ENCODE measurements at places on chromosomes 2 and 18.

DNA sequence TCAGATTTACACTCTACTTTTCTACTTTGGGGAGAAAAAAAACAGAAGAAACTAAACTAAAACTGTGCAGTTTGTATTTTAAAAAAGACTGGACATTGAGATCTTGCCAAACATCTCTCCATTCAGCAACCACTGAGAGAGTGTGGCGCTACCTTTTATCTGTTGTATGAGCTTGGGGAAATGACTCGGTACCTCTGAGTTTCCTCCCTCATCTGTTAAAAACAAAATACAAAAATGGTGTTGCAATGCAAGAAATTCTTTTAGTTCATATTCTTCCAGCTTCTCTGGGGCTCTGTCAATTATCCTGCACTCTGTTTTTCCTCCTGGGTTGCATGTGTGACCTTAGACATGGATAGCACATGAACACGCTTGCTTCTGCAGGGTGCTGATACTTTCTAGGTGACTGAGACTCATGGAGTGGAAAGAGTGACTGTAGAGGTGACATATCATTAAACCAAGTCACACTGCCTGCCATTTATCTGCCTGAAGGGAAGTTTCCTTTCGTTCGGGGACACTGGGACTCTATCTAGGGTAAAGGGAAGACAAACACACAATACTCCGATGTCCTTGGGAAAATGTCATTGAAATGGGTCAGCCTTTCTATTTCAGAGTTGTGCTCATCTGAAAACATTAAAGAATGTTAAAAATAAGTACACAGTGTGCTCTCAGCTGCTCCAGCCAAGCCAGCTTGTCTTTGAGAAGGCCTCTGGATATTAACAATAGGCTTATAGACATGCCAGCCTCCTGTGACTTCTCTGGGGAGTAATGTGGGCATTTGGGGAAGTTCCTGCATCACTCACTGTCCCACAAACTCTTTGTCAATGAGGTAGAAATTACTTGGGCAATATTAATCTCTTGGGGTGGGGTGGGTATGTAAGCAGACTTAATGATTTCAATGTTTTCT is 91.4 kb downstream of the TRIB2 start:
- no peak for DNase-seq

DNA sequence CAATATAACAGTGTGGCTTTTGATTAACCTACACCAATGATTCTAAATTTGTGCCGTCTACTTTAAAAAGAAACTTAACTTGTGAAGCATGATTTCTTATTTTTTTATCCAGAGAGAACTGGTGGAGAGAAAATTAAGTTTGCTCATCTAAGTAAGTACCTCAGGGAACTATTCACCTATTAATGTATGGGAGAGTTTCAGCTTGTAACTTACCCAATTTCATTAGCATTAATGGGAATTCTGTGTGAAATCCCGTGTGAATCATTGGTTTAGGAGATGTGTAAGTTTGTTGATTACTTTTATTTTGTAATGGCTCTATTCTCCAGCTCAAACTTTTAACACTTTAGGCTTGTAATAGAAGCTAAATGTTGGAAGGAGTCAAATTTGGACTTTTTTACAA is 1061.5 kb downstream of the TDRD15 start:
- DNase-seq: no peak

DNA sequence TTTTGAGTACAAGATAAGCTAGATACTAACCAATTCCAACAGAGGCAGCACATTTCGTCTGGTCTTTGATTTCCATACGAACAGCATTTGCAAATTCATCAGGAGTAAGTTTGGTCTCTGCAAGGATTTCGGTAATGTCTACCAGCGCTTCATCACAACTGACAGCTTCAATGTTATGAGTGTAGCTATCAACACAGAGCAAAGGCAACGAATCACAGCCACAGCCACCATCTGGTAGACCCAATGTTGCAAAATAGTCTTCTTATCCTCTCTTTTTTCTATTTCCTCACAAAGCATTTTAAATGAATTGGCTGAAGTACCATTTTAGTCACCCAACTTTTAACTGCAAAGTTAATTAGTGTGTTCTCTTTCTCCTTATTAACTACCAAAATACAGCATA is 68.3 kb downstream of the REV1 start:
- DNase-seq: no peak

- no peak for DNase-seq
These were observed 194.4 kb upstream of the ID2 start for GRCh38 chr2:8487461-8487932.

DNA sequence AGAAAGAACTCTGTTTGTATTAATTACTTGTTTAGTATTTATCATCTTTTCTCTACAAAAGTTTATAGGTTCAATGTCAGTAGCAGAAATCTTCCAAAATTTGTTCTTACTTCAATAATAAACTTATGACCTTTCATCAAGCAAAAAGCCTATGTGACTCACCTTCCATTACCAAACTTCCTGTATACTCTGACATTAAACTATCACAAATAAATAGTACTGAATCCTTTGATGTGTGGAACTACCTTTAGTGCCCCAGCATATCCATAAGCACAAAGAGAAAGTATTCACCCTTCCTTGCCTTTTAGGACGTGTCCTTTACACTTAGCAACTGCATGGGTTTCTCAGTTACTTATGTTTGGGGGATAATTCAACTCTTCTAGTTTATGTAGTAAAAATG is 166.0 kb downstream of the EHBP1 start:
- DNase-seq: no peak

GRCh38 chr18:58139459-58140386 is 95.7 kb downstream of the NEDD4L start:
- no peak for DNase-seq

DNA sequence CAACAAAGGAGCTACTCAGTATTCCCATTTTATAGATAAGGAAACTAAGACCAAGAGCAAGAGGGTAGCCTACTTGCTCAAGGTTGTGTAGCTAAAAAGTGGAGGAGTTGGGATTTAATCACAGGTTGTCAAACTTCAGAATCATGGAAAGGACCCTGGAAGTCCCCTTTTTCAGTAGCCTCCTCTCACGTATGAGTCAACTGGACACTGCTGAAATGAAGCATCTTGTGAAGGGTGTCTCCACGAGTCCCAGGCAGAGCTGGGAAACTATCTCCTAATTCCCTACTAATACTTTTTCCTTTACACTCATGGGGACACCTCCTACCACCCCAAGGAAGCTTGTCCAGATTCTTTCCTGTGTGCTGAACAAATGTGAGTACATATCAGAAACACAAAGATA is 155.8 kb downstream of the RHBDD1 start:
- DNase-seq: no peak

GRCh38 chr2:23669413-23670244 is 257.3 kb downstream of the ATAD2B start:
- DNase-seq: no peak

GRCh38 chr2:222052934-222053367 is 245.8 kb downstream of the PAX3 start:
- DNase-seq: no peak

GRCh38 chr2:198287706-198288105 is 483.3 kb downstream of the PLCL1 start:
- no peak for DNase-seq

GRCh38 chr2:7513834-7514233 is 596.6 kb downstream of the RNF144A start:
- no peak for DNase-seq

DNA sequence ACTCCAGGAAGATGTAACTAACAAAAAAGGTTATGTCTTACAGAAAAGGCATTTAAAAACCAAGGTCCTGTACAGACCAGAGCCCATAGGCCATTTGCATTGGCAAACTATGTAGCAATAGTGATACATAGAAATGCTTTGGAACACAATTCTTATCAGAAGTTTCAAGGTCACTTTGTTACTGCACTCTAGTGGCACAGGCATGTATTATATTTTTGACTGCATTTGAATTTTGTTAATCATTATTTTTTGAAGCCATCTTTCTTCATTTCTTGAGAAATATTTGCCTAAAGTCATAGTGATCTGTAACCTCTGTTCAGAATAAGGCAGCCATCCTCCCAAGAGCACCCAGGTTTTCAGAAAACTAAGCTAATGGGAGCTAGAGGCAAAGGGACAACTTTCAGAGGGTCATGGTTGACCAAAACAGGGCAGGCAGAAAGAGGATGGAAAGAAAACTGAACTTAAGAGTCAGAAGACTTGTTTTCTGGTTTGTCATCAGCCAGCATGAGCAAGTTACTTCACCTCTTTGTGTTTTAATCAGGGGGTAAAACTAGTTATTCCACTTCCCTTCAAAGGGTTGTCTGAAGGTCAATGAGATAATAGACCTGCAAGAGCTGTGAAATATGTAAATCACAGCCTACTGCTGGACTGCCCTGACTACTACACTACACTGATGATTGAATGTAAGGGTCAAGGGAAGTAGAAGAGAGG is 41.5 kb downstream of the SLC38A11 start:
- no peak for DNase-seq

GRCh38 chr2:105364436-105365139 is 27.2 kb downstream of the C2orf49 start:
- no peak for DNase-seq

GRCh38 chr2:120787111-120787821 is 51.6 kb downstream of the GLI2 start:
- no peak for DNase-seq

DNA sequence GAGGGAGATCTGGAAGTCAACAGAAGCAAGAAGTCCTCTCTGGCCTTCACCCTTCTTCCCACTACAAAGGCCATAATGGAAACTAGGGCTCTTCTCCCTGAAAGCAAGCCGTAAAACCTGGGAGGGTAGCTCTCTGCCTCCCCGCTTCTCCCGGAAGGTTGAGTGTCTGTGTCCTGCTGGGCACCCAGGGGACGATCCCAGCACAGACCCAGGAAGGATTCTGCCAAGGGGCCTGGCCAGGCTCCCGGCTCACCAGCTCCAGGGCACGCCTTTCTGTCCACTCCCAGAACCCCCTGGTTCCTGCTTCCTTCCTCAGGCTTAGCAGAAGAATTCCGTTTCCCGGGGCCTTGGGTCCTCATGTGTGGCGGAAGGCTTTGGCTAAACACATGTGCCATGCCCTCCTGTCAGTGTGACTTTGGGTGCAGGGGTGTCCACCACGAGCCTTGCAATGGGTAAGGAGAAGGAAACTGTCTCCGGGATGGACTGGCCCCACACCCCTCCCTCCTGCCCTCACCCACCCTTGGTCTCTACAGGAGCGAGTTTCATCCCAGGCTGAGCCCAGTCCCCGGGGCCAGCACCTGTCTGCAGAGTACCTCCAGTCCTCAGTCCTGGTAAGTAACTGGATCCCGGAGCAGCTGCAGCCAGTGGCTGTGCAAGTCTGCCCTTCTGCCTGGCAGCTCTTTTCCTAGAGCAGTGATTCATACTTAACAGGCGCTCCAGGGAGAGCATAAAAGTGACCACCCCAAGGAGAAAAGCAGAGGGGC is 135.8 kb downstream of the TPO start:
- no peak for DNase-seq

- no peak for DNase-seq
These were observed 42.5 kb upstream of the SCN1A start for GRCh38 chr2:166170356-166170755.

GRCh38 chr2:43186679-43187374 is 39.6 kb downstream of the ZFP36L2 start:
- DNase-seq: no peak

DNA sequence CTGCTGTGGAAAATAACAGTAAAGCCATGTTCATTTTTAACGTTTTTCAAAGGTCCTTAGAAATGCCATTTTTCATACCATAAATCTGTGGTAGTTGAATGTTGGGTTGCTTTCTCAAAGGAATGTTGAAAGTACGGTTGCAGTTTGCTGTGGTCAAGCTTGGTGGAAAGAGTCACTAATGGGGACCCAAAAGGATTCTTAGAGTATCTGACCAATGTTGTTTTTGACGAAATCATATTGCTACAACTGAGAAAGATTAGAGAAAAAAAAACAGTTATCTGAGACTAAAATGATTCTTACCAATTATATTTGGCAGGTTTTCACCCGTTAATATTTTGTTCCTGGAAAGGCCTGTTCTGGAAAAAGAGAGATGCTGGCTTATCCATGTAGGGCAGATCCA is 439.5 kb upstream of the ETAA1 start:
- no peak for DNase-seq

DNA sequence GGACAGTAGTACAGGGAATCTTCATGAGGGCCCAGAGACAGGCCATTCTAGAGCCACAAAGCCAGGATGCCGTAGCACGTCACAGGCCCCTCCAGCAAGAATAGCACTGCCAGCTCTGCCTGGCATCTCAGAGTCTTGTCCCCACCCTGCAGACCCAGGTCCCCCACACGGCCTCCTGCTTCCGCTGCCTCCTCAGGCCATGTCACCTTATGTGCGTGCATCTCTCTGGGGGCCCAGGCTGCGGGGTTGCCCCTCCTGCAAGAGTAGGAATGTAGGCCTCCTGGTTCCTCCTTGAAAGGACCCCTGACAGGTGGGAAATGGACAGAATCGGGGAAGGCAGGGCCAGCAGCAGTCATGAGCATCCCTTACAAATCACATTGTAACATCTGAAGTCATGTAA is 49.8 kb downstream of the ADI1 start:
- no peak for DNase-seq

DNA sequence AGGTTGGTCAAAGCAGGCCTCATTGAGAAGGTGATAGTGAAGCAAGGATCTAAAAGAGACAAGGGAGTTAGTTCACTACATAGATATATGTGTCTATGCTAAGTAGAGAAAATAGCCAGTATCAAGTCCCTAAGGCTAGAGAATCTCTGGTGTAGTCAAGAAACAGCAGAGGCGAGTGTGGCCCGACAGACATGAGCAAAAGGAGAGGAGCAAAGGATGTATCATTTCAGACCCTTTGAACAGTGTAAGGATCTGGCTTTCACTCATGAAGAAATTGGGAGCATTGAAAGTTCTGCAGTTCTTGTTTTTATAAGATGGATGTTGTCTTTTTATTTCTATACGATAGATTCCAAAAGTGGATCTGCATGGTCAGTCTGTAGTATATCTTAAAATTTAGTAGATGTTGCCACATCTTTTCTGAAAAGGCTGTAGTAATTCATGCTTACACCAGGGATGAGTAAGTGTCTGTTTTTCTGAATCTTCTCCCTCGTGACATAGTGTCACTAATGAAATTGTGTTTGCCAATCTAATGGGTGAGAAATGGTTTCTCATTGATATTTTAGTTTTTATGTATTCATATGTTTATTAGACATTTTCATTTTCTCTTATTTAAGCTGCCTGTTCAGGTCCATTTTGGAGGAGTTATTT is 18.8 kb downstream of the SP100 start:
- no peak for DNase-seq
